Fibroblast of skin of left quadriceps (primary cell): ENCODE measurements at places on chromosomes 16 and 17.

GRCh38 chr17:57268181-57268580 is 11.9 kb downstream of the MSI2 start:
- DNase-seq = no peak

GRCh38 chr17:40516581-40517285 is 15.3 kb upstream of the TNS4 start:
- DNase-seq = no peak

- no peak for DNase-seq
Observed at GRCh38 chr17:80026359-80027042, 9.2 kb downstream of the TBC1D16 start.

- no peak for DNase-seq
Observed at GRCh38 chr16:53482123-53482522, 20.9 kb downstream of the AKTIP start.

DNA sequence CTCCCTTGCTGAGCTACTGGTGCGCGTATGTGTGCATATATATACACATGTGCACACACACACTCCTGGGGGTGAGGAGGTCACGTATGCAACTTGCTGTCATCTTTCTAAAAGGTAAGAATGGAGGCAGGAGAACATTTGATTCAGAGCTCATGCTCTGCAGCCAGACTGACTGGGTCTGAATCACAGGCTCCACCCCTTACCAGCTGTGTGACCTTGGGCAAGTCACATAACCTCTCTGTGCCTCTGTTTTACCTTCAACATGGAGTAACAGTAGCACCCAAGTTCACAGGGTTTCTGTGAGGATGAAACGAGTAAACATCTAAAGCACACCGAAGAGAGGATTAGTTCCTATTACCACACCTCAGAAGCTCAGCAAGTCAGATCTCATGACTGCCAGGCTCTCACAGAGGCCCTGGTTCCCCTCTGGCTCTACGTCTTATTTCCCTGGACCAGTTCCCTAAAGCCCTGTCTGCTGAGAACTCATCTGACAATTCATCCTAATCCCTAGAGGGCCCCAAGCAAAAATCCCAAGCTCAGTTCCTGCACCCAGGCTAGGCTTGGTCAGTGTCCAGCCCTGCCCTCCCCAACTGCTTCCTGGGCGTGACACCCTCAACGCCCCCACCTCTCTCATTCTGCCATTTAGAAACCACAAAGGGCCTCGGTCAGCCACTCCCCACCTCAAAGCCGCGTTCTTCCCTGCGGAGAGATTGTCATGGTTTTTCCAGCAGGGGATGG is 28.7 kb downstream of the ABR start:
- no peak for DNase-seq

DNA sequence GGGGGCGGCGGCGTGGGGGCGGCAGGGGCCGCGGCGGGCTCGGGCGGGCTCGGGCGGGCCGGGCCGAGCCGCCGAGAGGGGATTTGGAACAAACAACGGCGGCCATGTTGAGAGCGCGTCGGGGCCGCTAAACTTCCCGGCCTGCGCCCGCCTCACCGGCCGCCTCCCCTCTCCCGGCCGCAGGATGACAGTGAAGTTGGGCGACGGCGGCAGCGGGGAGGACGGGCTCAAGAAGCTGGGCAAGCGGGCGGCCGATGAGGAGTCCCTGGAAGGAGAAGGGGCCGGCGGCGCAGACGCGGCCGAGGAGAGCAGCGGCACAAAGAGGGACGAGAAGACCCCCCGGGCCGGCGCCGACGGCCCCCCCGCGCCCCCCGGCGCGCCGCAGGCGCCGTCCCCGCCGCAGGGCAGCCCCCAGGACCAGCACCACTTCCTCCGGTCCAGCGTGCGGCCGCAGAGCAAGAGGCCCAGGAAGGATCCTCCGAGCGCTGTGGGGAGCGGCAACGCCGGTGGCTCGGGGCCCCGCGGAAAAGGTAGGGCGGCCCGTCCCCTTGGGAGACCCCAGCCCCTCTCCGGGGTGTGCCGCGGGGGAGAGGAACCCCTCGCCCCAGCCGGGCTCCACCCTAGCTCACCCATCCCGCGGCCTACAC is 2.4 kb downstream of the CRAMP1 start:
- no peak for DNase-seq

DNA sequence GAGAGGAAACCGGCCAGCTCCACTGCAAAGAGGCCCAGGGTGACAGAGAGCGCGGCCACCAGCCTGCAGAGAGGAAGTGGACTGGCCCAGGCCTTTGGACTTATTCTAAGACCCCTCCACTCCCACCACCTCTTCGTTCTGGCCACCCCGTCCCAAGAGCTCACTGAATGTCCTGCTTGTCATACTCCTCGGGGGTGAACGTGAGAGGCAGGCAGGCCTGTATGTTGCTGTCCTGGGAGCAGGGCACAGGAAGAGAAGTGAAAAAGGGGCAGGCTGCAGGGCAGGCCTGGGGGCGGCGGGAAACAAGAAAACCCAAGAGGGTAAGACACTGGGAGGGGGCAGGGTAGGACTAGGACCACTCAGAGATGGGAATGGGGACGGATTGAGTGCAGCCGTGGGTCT is 384 bp downstream of the TMEM107 start:
- no peak for DNase-seq

GRCh38 chr16:85391175-85391707 is 221.9 kb upstream of the GSE1 start:
- DNase-seq = no peak

- DNase-seq = no peak
Observed at GRCh38 chr17:30476726-30477082, 504 bp upstream of the GOSR1 start.

DNA sequence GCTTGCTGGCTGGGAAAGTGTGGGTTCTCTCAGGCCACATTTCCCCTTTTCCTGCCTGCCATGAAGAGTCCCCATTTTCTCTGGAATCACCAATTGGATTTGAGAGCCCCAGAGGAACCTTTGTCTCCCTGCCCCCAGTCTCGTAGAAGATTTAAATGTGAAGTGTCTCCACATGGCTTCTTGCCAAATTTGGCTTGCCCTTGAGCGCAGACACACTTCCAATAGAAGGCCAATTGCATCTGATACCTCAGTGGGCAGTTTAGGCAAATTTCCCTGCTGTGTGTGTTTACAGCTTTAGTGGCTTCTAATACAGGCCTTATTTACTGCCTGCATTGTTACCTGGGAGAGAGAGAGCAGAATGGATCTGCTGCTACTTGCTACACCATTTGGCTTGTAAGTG is 29.7 kb downstream of the CDK5R1 start:
- DNase-seq = no peak

DNA sequence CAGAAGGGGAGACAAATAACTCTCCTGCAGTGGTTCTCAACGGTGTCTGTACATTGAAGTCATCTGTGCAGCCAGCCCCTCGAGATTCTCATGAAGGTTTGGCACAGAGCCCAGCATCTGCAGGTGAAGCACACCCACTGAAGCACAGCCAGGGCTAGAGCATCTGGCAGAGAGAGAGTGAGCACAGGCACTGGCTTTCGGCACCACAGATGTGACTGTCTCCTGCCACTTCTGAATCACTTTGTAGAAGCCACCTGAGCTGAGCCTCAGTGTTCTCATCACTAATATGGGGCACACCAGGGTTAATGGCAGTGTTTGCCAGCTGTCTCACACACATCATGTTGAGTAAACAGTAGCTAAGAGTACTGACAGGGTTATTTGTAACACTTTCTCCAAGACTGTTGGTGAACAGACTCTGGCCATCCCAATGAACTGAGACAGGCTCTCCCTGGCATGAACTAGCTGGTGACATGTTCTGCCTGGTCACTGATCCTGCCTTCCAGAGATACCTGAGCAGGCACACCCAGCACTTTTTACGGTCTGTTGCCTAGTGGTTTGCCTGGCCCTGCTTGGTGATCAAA is 10.9 kb downstream of the HSPB9 start:
- DNase-seq = no peak

GRCh38 chr16:89593841-89594240 is 18.3 kb downstream of the CPNE7 start:
- DNase-seq = no peak

DNA sequence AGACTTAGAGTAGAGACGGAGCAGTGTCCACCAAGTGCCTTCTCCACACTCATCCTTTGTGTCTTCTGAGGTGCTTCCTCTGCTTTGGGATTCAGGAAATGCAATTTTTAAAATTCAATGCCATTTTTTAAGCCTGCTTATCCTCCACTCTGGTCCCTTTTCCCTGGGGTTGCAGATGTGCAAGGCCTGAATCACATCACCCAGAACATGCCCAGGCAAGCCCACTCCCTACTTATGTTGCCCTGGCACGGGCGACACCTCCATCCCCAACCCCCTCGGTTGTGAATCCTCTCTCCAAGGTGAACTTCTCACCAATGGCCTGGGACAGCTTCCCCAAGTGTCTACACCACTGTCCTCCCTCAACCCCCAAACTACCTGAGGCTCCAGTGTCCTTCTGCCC is 116.2 kb downstream of the C17orf67 start:
- DNase-seq = no peak

DNA sequence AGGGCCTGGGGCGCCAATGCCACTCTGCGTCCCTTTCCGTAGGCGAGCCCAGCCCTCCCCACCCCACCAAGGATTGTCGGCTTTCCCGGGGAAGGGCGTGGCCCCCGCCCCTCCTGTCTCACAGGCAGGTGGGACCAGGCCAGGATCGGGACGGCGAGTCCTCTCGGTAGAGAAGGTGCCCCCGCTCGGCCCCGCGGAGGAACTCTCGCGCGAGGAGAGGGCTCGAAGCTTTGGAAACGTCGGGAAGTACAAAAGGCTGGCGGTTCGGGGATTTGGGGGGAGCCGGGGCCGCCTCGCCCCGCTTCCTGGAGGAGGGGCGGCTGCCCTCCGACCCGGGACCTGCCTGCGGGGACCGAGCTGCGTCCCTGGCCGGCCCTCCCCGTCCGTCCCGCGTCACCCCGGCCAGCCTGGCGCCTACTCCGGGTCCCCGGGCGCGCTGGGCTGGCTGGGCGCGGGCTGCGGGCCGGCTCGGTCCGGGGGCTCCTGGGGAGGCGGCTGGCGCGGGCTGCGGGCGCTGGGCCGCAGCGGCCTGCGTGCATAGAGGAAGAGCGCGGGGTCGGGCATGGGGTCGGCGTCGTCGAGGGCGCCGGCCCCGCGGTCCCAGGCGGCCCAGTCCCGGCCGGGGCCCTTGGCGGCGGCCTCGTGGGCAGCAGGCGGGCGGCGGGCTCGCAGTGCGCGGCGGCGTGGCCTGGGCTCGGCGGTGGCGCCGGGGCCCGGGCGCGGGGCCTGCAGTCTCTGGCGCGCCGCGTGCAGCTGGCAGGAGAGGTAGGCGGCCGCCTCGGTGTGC is 12.6 kb upstream of the CLUH start:
- no peak for DNase-seq

DNA sequence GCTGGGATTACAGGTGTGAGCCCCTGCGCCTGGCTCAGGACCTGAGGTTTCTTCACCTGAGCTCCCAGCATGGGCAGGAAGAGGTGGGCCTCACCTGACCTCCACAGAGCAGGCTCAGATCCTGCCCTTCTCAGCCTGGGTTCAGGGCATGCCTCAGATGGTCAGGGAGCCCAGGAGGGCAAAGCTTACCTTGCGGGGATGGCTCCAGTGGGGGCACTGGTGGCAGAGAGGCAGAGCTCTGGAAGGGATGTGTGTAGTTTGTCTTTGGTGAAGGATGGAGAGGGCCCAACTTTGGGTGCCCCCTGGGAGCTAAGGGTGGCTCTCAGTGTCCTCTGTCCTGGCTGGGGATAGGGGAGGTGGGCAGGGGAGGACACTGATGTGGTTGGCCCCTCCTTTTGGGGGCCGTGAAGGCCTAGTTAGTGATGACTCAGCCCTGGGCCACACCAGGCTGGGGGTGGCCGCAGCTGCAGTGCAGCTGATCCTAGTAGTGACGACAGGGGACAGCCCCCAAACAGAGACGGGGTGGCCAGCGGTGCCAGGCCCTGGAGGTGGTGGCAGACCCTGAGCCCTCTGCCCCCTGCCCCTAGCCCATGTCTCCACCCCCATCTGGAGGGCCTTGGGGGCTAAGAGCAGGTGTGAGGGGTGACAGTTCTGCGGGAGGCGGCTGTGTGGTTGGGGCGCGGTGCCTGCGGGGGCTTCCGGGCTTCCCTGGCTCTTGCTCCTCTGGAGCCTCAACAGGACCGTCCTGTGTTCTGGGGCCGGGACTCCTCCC is 5.8 kb downstream of the NHERF2 start:
- DNase-seq = no peak

GRCh38 chr16:10502776-10503175 is 77.6 kb downstream of the EMP2 start:
- no peak for DNase-seq

DNA sequence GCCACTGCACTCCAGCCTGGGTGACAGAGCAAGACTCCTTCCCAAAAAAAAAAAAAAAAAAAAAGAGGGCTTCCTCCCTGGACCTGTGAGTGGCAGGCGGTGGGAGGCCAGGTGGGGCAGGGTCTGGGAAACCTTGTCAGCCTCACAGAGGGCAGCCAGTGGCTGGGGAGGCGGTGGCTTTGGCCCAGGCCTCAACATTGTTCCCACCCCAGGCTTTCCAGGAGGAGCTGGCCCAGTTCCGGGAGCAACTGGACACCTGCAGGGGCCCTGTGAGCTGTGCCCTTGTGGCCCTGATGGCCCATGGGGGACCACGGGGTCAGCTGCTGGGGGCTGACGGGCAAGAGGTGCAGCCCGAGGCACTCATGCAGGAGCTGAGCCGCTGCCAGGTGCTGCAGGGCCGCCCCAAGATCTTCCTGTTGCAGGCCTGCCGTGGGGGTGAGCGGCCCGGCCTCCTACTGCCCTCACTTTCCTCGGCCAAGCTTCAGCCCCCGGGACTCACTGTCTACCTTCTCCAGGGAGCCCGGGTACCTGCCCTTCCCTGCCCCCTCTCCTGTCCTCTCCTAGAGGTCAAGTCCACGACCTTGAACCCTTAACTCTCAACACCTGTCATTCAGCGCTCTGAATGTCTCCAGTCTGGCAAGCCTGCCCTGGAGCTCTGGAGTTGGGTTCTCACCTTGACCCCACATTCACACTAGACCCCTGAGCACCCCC is 12.4 kb downstream of the ZNF213 start:
- no peak for DNase-seq

DNA sequence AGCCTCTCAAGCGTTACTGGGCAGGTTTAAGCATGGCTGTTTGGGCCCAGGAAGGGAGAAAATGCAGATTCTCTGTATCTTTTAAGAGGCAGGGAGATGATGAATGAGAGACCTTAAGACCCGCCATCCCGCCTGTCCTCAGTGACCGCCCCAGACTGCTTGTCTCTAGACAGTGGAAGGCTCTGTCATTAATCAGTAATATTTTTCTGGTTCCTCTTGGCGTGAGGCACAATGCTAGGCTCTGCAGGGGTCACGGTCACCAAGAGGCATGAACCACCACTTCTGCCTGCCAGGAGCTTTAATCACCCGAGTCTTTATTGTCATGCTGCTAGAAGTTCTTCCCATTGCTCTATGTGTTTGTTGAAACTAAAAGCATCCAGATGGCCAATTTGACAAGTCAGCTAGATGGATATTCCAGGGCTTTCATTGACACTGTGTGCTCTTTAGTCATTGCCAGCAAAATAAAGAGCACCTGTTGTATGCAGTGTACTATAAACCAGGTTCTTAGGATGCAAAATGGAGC is 3.2 kb downstream of the SLC6A2 start:
- no peak for DNase-seq

DNA sequence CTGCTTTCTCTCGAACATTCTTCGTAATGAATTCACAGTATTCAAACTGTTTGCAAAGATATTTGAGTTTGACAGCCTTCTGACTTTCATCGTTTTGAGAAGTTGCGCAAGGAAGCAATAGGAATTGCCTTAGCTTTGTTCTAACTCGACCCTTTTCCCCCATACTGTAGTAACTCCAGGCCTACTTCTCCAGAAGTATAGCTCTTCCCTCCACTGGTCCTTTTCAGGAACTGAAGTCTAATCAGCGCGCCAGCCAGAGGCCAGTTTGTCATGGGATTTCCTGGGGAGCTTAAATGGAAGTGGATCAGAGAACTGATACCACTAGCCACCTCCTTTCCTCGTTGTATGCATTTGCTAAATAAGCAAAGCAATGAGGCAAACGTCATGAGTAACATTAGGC is 27.9 kb downstream of the CDR2 start:
- DNase-seq = no peak

GRCh38 chr16:22672830-22673210 is 141.1 kb upstream of the HS3ST2 start:
- DNase-seq = no peak
